Endothelial cell of coronary artery (primary cell): ENCODE measurements at places on chromosomes 6 and 20. TPM values are rescaled to one million over a fixed set of nuclear protein-coding genes. Genes with fewer than 3 reads are reported as not detected.

The FNDC1 gene
- total RNA-seq, result not detected in 2 replicates

The C20orf202 gene
- total RNA-seq, result 0.09 TPM in 1 of 2 replicates, not detected in the other

The VWA7 gene
- total RNA-seq, result 0.09 TPM in 1 of 2 replicates, not detected in the other

The CALHM4 gene
- 0.18 and 0.19 TPM in 2 replicates for total RNA-seq

The SPATS1 gene
- total RNA-seq, result not detected in 2 replicates

The RNF182 gene
- under 0.01 TPM in 2 replicates for total RNA-seq

The RTF2 gene
- 92.6 and 95.6 TPM in 2 replicates for total RNA-seq

The TREM1 gene
- total RNA-seq, result not detected in 2 replicates

The SLC4A11 gene
- 4.1 TPM in 2 replicates for total RNA-seq

The BPIFA1 gene
- not detected in 2 replicates for total RNA-seq

The CYP39A1 gene
- total RNA-seq, result 0.09 and 0.18 TPM in 2 replicates

The GSTA2 gene
- not detected in 2 replicates for total RNA-seq

The GPR6 gene
- not detected in 2 replicates for total RNA-seq

The CCN6 gene
- total RNA-seq, result not detected in 2 replicates

The SLC32A1 gene
- total RNA-seq, result not detected in 2 replicates

The COL9A3 gene
- 0.19 and 0.27 TPM in 2 replicates for total RNA-seq
